T-helper 17 cell (primary cell): ENCODE measurements at places on chromosomes 2 and 18. TPM values are rescaled to one million over a fixed set of nuclear protein-coding genes. Genes with fewer than 3 reads are reported as not detected.

Gene POTEC
- not detected for total RNA-seq

Gene YES1
- total RNA-seq: 6.9 TPM

DNA sequence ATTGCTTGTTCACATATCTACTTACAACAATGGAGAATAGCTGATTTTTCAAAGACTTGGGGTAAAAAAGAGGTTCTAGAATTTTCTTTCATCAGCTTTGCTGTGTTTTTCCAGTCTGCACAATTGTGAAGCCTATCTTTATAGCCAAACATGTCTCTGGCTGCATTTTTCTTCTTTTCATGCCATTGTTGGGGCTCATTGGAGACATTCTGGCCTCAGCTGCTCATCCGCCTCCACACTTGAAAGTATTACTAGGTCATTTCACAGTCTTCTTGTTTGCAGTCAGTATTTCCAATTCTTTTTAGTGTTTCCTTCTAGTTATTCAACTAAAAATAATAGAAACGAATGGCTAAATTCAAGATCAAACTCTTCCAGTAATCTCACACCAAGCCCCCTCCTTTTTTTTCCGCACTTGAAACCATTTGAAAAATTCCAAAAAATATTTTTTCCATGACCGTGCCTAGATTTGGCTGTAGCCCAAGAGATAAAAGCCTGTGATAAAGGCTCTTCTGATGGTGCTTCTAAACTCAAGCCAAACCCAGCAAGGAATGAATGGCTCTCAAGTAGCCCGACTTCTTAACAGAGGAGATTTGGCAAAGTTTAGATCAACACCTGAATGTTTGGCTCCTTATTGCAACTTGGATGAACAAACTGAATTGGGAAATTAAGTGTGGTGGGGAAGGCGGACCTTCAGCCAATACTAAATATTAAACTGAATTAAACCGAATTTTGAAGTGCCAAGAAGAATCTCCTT, 103.4 kb downstream of the NRP2 start:
- H3K36me3 ChIP-seq: peaks cover 3% of the 10 kb centered on the region
- H3K27me3 ChIP-seq: peaks cover 52% of the 10 kb centered on the region
- no peak for DNase-seq
- no peak overlapping the region for H3K27ac ChIP-seq
- H3K4me1 ChIP-seq: no peaks in the 10 kb centered on the region

DNA sequence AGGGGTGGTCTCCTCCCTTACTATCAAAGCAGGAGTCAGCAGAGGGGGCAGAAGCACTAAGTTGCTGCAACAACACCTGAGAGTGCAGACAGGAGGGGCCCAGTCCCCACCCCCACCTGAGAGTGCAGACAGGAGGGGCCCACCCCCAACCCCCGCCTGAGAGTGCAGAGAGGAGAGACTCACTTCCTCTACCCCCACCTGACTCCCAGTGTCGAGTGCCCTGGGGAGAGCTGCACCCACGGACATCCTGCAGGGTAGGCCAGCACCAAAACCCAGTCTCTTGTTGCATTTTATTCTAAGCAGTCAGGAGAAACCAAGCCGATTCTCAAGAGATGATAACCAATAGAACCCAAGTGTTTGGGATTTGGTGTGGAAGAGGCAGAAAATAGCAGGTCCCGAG, 78.4 kb downstream of the NAPG start:
- H3K4me3 ChIP-seq: no peak overlapping the region
- H3K36me3 ChIP-seq: no peaks in the 10 kb centered on the region
- H3K27me3 ChIP-seq: no peaks in the 10 kb centered on the region
- DNase-seq: no peak

DNA sequence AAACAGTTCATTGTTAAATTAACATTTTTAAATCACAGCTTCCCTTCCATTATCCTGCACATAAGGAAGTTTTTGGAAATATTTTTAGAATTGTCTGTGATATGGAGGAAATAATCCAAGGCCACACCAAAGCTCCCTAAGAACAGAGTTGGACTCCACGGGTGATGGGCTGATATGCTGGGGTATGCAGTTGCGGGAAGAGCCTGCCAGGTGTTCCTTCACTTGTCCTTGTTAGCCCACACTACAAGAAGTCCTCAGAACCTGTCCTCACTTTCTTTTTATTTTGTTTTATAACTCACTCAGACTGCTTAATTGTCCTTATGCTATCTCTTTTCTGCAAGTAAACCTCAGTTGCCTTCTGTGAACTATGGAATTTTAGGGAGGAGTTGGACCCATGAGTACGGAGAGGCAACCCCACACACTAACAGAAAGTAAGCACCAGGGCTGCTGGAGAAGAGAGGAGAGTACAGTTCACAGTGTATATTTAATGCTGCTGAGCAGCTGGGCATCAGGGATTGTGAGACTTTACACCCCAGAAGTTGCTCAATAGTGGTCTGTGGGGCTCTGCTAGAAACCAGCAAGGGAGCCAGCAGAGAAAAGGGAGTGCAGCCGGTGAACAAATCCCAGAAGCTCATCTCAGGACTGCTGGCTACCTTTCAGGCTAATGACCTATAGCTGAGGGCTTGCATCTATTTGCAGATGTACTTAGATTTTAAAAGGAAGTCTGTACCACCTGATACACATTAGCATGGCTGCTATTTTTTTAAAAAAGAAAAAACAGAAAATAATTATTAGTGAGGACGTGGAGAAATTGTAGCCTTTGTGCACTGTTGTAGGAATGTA, 280.1 kb upstream of the STON1 start:
- H3K4me3 ChIP-seq: no peak overlapping the region
- H3K36me3 ChIP-seq: no peaks in the 10 kb centered on the region
- H3K4me1 ChIP-seq: peaks cover 3% of the 10 kb centered on the region
- H3K27me3 ChIP-seq: no peaks in the 10 kb centered on the region
- DNase-seq: no peak
- no peak overlapping the region for H3K27ac ChIP-seq

Gene HYCC2
- total RNA-seq: 36.5 TPM

GRCh38 chr2:233178994-233179847, 72.3 kb upstream of the ATG16L1 start:
- no peak overlapping the region for H3K4me3 ChIP-seq
- H3K27ac ChIP-seq: peak overlapping the region; percentile 43
- no peak for DNase-seq
- H3K27me3 ChIP-seq: no peaks in the 10 kb centered on the region
- peaks cover 11% of the 10 kb centered on the region for H3K4me1 ChIP-seq
- H3K36me3 ChIP-seq: peaks cover 29% of the 10 kb centered on the region

Gene GAD1
- total RNA-seq: not detected

GRCh38 chr2:195694553-195694952, 37.5 kb downstream of the SLC39A10 start:
- no peak for DNase-seq
- peaks cover 3% of the 10 kb centered on the region for H3K36me3 ChIP-seq
- H3K4me1 ChIP-seq: peaks cover 13% of the 10 kb centered on the region
- no peak overlapping the region for H3K4me3 ChIP-seq

DNA sequence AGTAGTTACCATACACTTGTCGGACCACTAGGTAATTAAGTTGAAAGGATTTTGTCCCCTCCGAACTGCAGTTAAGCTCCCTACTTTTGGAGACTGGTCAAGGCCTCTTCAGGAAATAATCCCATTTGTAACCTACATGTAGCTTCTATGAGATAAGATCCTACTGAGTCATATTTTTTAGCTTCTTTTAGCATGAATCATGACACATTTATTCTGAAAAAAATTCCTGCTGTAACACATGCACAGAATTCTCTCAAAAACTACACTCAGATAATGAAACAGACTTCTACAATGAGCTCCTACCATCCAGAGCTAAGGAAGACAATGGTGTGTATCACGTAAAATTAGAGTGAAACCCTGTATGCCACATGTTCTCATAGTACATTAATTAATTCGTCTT, 100.7 kb upstream of the CCDC195 start:
- peaks cover 6% of the 10 kb centered on the region for H3K36me3 ChIP-seq
- H3K27ac ChIP-seq: no peak overlapping the region
- no peaks in the 10 kb centered on the region for H3K4me1 ChIP-seq
- no peaks in the 10 kb centered on the region for H3K27me3 ChIP-seq

DNA sequence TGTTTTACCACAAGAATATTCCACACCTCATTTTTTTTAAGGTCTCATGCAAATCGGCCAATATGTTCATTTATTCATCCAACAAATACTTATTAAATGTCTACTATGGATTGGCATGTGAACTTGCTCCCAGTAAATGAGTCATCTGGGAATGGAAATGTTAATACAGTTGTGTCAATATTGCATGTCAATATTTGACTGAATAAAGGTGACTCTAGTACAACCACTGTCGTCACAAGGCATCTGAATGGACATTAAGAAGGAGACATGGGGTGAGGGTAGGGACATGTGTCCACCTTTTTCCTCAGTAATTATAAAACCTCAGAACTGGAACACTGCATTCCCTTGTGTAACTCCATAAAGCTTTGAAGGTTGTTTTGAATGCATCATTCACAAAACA, 365.4 kb downstream of the ADCYAP1 start:
- DNase-seq: no peak
- no peak overlapping the region for H3K27ac ChIP-seq
- no peaks in the 10 kb centered on the region for H3K4me1 ChIP-seq
- no peaks in the 10 kb centered on the region for H3K36me3 ChIP-seq

Gene NPAS2
- total RNA-seq: 4.6 TPM

- no peak overlapping the region for H3K4me3 ChIP-seq
- H3K27ac ChIP-seq: no peak overlapping the region
- H3K4me1 ChIP-seq: no peaks in the 10 kb centered on the region
- no peak for DNase-seq
- no peaks in the 10 kb centered on the region for H3K36me3 ChIP-seq
- no peaks in the 10 kb centered on the region for H3K27me3 ChIP-seq
Observed at GRCh38 chr2:96493072-96493471, 12.1 kb downstream of the NEURL3 start.

DNA sequence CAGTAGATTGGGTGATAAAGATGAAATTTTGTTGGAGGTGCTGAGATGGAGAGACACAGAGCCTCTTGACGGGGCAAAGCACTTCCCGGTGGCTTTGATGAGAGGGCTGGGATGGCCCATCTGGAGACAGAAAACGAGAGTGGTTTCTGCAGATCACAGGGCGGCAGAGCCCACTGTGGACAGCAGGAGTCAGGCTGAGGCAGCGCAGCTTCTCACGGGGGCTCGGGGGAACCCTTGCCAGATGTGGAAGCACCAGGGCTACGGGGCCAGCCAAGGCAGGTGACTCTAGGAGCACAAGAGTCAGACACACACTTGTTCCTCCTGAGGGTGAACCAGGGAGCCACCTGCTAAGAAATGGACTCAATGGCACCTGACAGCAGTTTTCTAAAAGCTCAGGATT, 78.5 kb downstream of the TPO start:
- no peak overlapping the region for H3K4me3 ChIP-seq
- DNase-seq: no peak
- no peaks in the 10 kb centered on the region for H3K27me3 ChIP-seq
- H3K4me1 ChIP-seq: peaks cover 8% of the 10 kb centered on the region

GRCh38 chr2:145484448-145485097, 964.7 kb upstream of the ZEB2 start:
- H3K4me1 ChIP-seq: peaks cover 2% of the 10 kb centered on the region
- H3K27ac ChIP-seq: no peak overlapping the region
- no peaks in the 10 kb centered on the region for H3K27me3 ChIP-seq
- no peaks in the 10 kb centered on the region for H3K36me3 ChIP-seq
- no peak for DNase-seq

Gene LOXHD1
- 0.30 TPM for total RNA-seq

Gene FTCDNL1
- 2.6 TPM for total RNA-seq

DNA sequence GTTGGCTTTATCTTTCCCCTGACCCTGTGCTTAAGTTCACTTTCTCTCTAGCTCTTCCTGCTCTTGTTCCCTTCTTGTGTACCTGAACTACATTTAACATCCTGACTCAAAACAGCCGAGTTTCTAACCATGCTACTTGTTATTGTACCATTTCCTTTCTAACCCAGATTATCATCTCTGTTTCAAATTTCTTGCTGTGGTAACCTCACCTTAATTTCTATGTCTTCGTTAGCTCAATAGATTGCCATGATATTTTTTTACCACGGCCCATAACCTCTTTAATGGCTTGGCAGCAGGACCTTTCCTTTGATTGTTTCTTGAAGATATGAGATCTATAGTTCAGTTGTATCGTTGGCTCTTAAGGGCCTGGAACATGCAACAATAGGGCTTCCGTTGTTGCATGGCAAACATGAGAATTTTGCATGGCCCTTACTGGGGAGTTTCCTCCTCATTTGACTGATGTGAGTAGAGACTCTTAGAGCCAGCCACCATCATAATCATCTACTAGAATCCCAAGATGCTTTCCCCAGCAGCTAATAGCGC, 11.1 kb downstream of the CFAP36 start:
- peak overlapping the region; percentile 51 for H3K27ac ChIP-seq
- H3K4me3 ChIP-seq: peak overlapping the region; percentile 2
- peaks cover 11% of the 10 kb centered on the region for H3K36me3 ChIP-seq
- DNase-seq: no peak
- peaks cover 22% of the 10 kb centered on the region for H3K4me1 ChIP-seq

Gene GRHL1
- total RNA-seq: 0.60 TPM

DNA sequence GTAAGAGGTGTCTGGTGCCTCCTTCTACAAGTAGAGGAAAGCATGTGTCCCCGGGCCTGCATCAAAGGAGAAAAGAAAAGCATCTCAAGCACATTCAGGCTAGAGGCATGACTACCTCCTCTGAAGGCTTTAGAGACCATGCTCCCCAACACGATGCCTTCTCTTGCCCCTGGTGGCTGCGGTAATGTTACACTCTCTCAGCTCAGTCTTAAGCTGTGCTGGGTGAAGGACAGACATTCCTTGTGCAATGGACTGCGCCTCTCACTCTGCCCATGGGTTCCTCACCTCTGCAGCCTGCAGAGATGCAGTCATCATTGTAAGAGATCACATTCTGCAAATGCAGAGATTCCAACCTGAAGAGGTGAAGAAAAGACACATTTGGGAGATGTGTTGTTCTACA, 148.2 kb upstream of the HNRNPA3 start:
- H3K4me3 ChIP-seq: no peak overlapping the region
- peaks cover 15% of the 10 kb centered on the region for H3K27me3 ChIP-seq
- H3K27ac ChIP-seq: no peak overlapping the region
- no peaks in the 10 kb centered on the region for H3K36me3 ChIP-seq
- no peak for DNase-seq

DNA sequence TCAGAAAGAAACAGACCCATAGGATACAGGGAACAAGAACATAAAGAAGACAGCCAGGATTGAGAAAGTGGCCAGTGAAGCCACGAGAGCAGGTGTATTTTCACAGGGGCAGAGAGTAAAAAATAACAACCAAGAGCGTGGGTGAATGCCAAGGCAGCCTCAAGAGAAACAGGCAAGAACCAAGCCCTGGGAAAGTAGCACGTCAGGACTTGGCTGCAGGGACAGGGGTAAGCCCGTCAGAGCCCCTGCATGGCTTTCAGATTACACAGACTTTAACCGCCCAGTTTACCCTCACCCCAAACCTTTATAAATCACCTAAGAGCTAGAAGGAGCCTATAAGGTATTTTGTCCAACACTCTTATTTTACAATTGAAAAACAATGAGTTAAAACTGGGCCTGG, 43.7 kb downstream of the ARL4C start:
- H3K27ac ChIP-seq: peak overlapping the region; percentile 90
- peaks cover 46% of the 10 kb centered on the region for H3K4me1 ChIP-seq
- H3K27me3 ChIP-seq: no peaks in the 10 kb centered on the region
- DNase-seq: no peak
- H3K36me3 ChIP-seq: peaks cover 6% of the 10 kb centered on the region
- H3K4me3 ChIP-seq: peak overlapping the region; percentile 93

GRCh38 chr2:74206180-74206688, 7.8 kb downstream of the MTHFD2 start:
- peaks cover 24% of the 10 kb centered on the region for H3K4me1 ChIP-seq
- DNase-seq: peak; percentile 12
- peaks cover 2% of the 10 kb centered on the region for H3K36me3 ChIP-seq
- peak overlapping the region; percentile 95 for H3K27ac ChIP-seq
- peak overlapping the region; percentile 84 for H3K4me3 ChIP-seq

GRCh38 chr2:7905756-7906155, 776.1 kb upstream of the ID2 start:
- peaks cover 12% of the 10 kb centered on the region for H3K27me3 ChIP-seq
- peaks cover 2% of the 10 kb centered on the region for H3K4me1 ChIP-seq
- no peak overlapping the region for H3K4me3 ChIP-seq
- DNase-seq: no peak

Gene ATAD2B
- total RNA-seq: 52.3 TPM

Gene ACOXL
- not detected for total RNA-seq
